ENCODE measurements at places on chromosomes 1 and 21.

- no peaks in the 10 kb centered on the region for H3K27me3 ChIP-seq
- H3K4me1 ChIP-seq, result peaks cover 21% of the 10 kb centered on the region
- H3K27ac ChIP-seq, result no peak overlapping the region
- no peak for DNase-seq
- no peak overlapping the region for H3K4me3 ChIP-seq
Measured at GRCh38 chr1:214282630-214283242, 1.8 kb downstream of the SMYD2 start.

GRCh38 chr1:236261033-236261432 is 20.7 kb downstream of the ERO1B start:
- no peaks in the 10 kb centered on the region for H3K27me3 ChIP-seq
- no peak for DNase-seq
- H3K4me1 ChIP-seq, result peaks cover 8% of the 10 kb centered on the region
- no peak overlapping the region for H3K27ac ChIP-seq

- DNase-seq, result peak; percentile 99
- H3K27ac ChIP-seq, result peak within 1 kb of the TSS; percentile 92
- H3K4me3 ChIP-seq, result peak within 1 kb of the TSS; percentile 83
- peaks cover 17% of the 10 kb centered on the region for H3K36me3 ChIP-seq
- H3K4me1 ChIP-seq, result peaks cover 22% of the 10 kb centered on the region
Measured at GRCh38 chr1:220272047-220272840, at the start of gene RAB3GAP2. Gene RAB3GAP2 (minus strand): TSS chr1:220272453. CDS start chr1:220272337, 116 bp downstream.

DNA sequence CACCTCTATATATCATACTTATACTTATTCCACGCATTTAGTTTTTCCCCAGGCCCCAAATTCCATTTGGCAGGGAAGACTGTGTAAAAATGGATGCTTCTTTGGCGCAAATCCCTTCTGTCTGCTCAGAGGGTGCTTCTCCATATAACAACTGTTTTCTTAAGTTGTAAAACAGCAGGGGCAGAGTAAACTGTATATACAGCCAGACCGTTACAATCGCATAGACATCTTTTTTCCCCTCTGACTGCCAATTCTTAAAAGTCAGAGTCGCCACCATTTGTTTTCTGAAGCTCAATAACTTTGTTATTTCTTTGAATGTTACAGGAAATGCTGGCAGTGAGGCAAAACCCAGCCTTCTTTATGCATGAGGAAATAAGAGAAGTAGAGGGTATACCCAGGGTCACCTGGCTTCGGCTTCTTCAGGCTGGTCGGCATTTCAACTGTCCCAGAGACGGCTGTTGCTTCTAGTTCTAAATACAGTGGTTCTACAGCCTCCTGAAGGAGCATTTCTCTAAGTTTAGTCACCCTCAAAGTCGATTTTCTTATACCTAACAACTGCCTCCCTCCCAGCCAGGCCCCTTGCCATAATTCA is 188.4 kb downstream of the CLIC6 start:
- H3K27ac ChIP-seq, result peak overlapping the region; percentile 8
- H3K36me3 ChIP-seq, result peaks cover 45% of the 10 kb centered on the region
- no peak overlapping the region for H3K4me3 ChIP-seq
- no peaks in the 10 kb centered on the region for H3K27me3 ChIP-seq

GRCh38 chr1:227792216-227793078 is 23.0 kb upstream of the PRSS38 start:
- H3K4me3 ChIP-seq, result no peak overlapping the region
- H3K4me1 ChIP-seq, result peaks cover 26% of the 10 kb centered on the region
- H3K36me3 ChIP-seq, result no peaks in the 10 kb centered on the region
- no peak overlapping the region for H3K27ac ChIP-seq

DNA sequence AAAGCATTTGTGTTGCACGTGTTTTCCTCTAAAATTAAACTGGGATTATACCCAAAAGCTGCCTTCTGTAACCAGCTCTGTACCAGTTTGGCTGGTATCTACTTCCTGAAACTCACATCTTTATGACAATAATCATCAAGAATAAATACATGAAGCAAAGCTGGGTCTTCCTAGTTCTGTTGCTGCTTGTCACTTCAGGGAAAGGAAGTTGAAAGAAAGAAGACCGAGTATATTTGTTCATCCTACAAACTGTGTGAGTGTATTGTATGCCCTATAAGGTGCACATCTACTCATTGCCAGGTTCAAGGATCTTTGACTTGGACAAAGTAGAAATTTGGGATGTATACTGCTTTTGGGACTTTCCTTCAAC is 29.1 kb upstream of the IFNGR2 start:
- H3K4me3 ChIP-seq, result no peak overlapping the region
- H3K36me3 ChIP-seq, result no peaks in the 10 kb centered on the region
- no peak for DNase-seq
- peaks cover 23% of the 10 kb centered on the region for H3K4me1 ChIP-seq
- no peak overlapping the region for H3K27ac ChIP-seq

GRCh38 chr1:5842679-5843078 is 149.5 kb downstream of the NPHP4 start:
- no peak overlapping the region for H3K4me3 ChIP-seq
- no peak for DNase-seq
- peaks cover 12% of the 10 kb centered on the region for H3K27me3 ChIP-seq
- H3K4me1 ChIP-seq, result no peaks in the 10 kb centered on the region
- H3K27ac ChIP-seq, result no peak overlapping the region
- H3K36me3 ChIP-seq, result no peaks in the 10 kb centered on the region

- H3K27me3 ChIP-seq, result peaks cover 32% of the 10 kb centered on the region
- DNase-seq, result no peak
- H3K4me3 ChIP-seq, result no peak overlapping the region
Measured at GRCh38 chr1:143660354-143660941, 311.3 kb downstream of the FAM72C start.

GRCh38 chr1:226520640-226521355 is 27.8 kb upstream of the STUM start:
- no peak for DNase-seq
- H3K27me3 ChIP-seq, result peaks cover 5% of the 10 kb centered on the region
- no peaks in the 10 kb centered on the region for H3K36me3 ChIP-seq
- H3K27ac ChIP-seq, result no peak overlapping the region
- no peak overlapping the region for H3K4me3 ChIP-seq
- no peaks in the 10 kb centered on the region for H3K4me1 ChIP-seq

DNA sequence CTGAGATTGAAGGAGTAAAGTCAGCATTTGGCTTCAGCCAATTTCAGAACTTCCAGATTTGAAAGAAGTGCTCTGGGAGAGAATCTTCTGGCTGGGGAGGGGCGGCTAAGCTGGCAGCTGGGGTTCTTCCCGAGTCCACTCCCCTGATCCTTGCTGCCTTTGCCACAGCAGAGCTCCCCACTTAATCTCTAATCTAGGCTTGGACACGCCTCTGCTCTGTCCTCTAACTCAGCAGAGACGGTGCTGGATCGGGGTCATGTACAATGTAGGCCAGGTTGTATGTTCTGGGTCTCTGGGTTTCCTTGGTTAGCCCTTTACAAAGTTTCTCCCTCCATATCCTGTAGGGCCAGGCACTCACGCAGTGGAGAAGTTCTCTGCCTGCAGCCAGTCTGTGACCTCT is 10.1 kb upstream of the GSTM3 start:
- H3K36me3 ChIP-seq, result peaks cover 5% of the 10 kb centered on the region
- no peak for DNase-seq
- peaks cover 5% of the 10 kb centered on the region for H3K27me3 ChIP-seq
- H3K27ac ChIP-seq, result no peak overlapping the region
- H3K4me1 ChIP-seq, result no peaks in the 10 kb centered on the region

- no peaks in the 10 kb centered on the region for H3K27me3 ChIP-seq
- no peak for DNase-seq
- no peak overlapping the region for H3K4me3 ChIP-seq
- H3K4me1 ChIP-seq, result peaks cover 27% of the 10 kb centered on the region
- H3K27ac ChIP-seq, result peak overlapping the region; percentile 87
Measured at GRCh38 chr1:172360985-172361384, 59.5 kb upstream of the C1orf105 start.

GRCh38 chr1:241666419-241666818 is 14.3 kb downstream of the WDR64 start:
- H3K27me3 ChIP-seq, result no peaks in the 10 kb centered on the region
- H3K36me3 ChIP-seq, result no peaks in the 10 kb centered on the region
- H3K4me1 ChIP-seq, result no peaks in the 10 kb centered on the region
- DNase-seq, result no peak
- no peak overlapping the region for H3K4me3 ChIP-seq

DNA sequence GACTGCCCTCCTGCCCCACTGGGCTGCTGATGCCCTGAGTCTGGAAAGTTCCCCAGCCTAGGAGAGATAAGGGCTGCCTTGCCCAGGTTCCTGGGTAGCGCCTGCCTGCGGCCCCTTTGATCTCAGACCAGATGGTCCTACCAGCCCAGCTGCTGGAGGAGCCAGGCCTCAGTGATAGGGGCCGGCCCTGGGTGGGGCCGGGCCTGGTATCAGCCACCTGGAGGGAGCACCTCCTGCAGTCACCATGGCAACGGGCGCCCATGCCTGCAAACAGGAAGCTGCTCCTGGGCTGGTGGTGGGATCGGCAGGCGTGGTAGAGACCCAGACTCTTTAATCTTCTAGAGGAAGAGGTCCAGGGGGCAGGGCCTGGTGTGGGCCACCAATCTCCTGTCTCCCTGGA is 119.7 kb upstream of the WNT4 start:
- H3K4me1 ChIP-seq, result peaks cover 51% of the 10 kb centered on the region
- no peaks in the 10 kb centered on the region for H3K36me3 ChIP-seq
- H3K4me3 ChIP-seq, result no peak overlapping the region
- no peak overlapping the region for H3K27ac ChIP-seq
- DNase-seq, result peak; percentile 90

- no peak overlapping the region for H3K4me3 ChIP-seq
- peak overlapping the region; percentile 48 for H3K27ac ChIP-seq
- H3K36me3 ChIP-seq, result no peaks in the 10 kb centered on the region
- no peaks in the 10 kb centered on the region for H3K27me3 ChIP-seq
Measured at GRCh38 chr1:15261155-15262002, 14.4 kb downstream of the FHAD1 start.

DNA sequence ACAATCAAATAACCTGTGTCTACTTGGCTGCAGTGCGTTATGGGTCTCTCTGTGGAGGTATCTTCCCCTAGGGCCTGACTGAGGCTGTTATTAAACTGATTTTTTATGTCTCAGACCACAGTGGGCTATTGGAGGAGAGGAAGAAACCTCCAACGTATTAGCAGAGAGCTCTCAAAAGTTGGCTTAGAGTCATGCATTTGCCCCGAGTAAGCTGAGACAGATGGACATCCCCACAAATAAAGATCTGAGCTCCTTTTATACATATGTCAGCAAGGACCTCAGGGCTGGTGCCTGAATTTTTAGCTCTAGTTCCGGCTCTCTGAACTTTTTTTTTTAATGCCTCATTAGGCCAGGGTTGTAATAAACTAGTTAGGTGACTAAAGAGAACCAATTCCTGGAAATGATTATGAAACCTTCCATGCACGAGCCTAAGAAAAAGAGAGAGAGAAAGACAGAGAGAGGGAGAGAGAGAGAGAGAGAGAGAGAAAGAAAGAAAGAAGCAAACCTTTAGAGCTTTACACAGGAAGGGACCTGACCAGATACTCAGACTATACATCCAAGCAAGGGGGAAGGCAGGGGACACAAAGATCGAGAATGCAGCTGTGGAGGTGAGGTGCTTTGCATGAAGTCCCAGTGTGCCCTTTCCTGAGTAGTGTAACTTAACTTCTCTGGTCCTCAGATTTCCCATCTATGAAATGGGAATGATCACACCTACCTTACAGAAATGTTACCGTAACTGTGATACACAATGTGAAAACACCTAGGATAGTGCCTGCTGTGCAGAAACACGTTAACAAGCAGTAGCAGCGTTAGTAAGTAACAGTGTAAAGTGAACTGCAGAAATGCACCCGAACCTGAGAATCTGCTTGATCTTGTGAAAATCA is 8.4 kb upstream of the PIGR start:
- no peaks in the 10 kb centered on the region for H3K27me3 ChIP-seq
- peak overlapping the region; percentile 57 for H3K27ac ChIP-seq
- no peak for DNase-seq
- H3K4me3 ChIP-seq, result no peak overlapping the region
- H3K36me3 ChIP-seq, result no peaks in the 10 kb centered on the region
